SW 1271 (cell line): ENCODE measurements at places on chromosomes 13 and 19.

DNA sequence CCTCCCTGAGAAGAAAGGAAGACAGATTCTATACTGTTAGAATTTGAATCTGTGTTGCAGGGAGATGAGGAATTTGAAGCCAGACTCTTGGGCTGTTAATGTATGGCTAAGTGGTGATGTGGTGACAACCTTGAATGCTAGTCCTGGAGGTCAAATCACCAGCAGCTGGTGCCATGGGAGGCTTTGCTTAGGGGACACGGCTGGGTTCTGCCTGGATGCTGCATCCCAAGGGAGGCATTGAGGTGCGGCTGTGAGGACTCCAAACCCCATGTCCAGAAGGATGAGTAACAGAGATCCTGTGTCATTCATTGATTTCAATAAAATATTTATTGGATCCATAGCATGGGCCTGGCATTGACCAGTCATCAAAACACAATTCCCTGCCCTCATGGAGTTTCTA, 42.3 kb downstream of the RFX2 start:
- DNase-seq, result no peak

GRCh38 chr19:11111117-11111770, 22.0 kb downstream of the LDLR start:
- DNase-seq, result no peak

GRCh38 chr13:105984236-105984635, 551.2 kb downstream of the EFNB2 start:
- no peak for DNase-seq

DNA sequence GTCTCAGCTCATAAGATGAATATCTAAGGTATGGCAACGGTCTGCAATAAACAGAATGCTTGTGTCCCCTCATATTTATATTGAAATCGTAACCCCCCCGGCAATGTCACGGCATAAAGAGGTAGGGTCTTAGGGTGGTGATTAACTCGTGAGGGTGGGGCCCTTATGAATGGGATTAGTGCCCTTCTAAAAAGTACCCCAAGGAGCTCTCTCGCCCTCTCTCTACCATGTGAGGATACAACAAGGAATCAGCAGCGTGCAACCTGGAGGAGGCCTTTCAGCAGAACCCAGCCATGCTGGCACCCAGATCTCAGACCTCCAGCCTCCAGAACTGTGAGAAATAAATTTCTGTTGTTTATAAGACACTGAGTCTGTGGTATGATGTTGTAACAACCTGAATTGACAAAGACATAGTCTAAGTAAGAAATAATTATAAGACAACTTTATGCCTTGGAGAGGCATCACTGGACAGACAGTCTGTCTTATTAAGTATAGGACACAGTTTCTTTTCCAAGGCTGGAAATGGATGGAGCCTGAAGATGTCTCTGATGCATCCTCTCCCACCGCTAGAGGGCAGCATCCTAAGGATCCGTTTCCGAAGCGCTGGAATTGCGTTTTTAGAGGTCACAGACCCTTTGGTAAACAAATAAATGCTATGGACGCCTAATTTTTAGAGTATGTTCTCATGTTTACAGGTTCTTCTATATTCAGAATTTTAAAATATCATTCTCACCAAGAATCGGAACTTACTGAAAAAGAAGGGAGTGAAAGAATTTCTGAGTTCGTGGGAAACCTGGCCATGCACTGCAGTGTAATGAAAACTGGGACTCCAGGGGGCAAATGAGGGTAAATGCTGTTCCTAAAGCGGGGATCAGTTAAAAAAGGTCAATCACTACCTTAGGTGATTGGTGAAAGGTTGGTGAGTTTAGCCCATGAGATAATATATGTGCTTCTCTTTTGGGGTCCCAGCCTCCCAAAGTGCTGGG, 13.3 kb upstream of the LEUTX start:
- DNase-seq, result no peak

DNA sequence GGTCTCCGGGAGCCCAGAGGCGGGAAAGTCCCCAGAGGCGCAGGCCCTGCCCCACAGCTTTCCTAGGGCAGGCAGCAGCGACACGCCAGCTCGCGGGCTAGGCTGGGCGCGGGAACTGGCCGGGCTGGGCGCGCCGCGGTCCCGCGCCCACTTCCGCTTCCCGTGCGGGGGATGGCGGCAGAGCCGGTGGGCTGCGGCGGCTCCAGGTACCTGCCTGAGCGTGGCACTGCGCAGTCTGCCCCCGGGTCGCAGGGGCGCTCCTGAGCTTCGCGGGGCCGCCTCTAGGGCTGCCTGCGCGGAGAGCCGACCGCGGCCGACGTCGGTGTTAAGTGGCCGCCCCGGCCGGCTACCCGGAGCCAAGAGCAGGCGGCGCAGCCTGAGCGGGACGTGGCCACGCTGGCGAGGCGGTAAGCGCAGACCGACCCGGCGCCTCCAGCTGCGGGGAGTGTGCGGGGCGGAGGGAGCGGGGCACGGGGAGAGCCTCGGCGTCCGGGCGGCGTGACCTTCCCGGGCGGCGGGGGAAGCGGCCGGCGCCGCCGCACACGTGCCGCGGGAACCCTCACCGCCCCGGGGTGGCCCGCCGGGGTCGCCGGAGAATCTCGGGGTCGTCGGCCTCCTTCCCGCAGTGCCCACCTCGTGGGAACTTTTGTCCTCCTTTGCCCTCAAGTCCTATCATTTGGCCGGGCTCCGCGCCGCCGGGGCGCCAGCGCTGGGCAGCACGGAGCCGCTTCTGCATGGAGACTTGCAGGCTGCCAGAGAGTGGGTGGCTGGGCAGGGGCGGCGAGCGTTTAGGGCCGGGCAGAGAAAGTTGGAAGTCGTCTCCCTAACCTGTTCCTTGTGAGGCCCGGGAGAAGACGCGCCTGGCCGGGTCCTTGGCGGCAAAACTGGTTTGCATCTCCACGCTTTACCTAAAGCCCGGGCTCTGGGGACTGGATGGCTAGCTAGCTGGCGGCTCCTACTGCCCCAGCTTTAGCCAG, 31.4 kb upstream of the MPHOSPH8 start:
- no peak for DNase-seq

DNA sequence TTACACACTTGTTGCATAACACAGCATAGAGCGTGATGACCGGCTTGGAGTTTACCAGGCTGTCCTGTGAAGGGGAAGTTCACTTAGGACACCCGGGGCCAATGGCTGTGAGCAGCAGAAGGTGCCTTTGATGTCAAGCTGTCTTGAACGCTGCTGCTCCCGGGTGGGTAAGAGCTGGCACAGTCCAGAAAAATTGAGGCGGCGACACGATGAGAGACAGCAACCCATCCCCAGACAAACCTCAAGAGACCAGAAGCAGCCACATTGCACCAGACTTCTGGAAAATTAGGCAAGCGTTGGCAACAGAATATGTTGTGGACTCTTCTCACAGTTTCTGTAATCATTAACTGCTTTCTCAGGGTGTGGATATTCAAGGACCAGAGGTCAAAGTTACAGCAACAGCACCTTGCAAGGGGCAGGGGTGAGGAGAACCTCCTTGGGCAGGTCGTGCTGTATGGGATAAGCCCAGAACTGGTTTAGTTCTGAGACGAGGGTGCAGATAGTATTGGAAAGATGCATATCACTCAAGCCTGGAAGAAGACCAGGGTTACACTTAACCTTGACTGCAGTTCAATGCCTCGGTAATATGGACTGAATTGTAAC, 10.1 kb downstream of the NFILZ start:
- DNase-seq, result no peak

DNA sequence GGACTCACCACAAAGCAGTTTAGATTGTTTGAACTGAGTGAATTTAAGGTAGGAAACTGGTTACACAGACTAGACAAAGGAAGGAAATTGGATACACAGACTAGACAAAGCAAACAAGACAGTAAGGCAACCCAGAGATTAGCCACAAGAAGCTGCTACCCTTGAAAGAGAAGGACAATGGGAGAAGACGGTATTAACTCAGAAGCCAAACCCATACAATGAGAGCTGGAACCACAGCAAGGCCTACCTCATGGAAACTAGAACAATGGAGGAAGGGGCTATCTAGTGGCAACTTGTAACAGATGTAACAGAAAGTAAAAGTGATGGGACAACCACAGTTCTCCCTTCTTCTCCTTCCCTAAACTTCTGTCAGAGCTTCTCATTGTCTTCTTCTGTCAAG, 410.9 kb upstream of the SPRY2 start:
- no peak for DNase-seq

DNA sequence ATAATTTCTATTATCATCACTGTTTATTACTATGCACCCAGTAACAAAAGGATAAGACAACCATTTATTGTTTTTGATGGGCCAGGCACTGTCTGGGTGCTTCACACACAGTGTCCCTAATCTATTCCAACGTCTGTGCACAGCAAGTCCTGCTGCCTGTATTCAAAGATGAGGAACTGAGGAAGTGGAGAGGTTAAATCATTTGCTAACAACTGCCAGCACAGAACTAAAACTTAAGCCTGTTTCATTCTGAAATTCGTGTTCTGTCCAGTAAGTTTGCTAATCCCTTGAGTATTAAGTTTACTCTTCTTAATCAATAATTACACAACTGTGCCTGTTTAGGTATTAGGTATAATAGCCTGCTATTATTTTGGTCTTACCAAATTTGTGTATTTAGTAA, 41.9 kb downstream of the TEX26 start:
- no peak for DNase-seq

DNA sequence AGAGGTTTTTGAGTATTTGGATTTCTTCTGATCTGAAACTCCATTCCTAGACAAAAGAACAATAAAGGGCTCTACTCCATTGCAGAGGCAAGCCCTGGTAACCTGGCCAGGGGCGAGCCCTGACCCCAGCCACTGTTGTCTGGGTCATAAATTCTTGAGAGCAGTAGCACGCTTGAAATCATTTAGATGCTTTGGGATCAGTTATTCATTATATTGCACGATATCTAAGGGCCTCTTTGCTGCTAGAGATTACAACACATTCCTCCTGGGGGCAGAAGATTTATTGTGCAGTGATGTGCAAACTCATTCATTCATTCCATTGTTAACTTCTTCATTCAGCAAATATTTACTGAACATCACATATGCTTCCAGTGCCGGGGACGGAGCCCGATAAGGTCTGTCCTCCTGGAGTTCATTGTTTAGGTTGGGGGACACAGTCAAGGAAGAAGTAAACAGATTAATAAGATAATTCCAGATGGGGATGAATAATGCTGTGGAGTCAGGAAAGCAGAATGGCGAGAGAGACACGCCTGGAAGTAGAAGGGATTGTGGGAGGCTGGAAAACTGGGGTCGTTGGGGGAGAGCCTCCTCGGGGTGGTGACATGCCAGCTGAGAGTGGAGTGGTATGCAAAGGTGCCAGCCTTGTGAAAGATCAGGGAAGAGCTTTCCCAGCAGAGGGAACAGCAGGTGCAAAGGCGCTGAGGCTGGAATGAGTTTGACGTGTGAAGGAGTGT, 34.9 kb downstream of the SIPA1L3 start:
- DNase-seq, result no peak

DNA sequence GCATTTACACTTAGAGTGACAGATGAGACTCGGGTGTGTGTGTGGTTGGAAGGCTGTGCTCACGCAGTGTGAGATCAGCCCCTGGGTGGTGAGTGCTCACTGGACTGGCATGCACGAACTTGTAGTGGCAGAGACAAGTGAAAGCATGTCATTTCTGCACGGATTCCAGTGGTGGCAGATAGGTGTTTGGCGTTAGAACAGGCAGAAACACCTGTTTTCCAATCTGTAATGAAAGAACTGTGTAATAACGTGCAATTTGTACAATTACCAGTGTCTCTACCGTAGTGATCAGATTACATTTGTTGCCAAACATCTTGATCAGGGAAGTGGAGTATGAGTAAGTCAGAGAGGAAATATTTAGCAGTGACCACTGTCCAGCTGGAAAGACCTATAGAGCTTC, 8.2 kb downstream of the LAMP1 start:
- DNase-seq, result no peak

DNA sequence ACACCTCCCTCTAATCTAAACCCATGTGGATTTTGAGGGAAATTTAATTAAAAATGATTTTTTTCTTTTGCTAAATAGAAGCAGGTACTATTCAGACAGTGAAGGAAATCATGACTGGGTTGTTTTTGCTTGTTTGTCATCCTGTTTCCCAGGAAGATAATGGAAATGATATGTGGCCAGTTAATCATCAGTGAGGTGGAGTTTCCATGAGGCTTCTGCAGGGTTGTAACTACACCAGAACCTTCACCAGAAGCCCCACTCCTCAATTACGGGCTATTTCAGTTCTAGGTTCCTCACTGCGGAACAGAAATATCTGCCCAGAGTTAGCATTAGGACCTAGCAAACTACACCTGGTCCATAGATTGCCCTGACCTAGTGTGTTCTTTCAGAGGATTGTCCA, 394.0 kb downstream of the DLEU7 start:
- DNase-seq, result no peak

DNA sequence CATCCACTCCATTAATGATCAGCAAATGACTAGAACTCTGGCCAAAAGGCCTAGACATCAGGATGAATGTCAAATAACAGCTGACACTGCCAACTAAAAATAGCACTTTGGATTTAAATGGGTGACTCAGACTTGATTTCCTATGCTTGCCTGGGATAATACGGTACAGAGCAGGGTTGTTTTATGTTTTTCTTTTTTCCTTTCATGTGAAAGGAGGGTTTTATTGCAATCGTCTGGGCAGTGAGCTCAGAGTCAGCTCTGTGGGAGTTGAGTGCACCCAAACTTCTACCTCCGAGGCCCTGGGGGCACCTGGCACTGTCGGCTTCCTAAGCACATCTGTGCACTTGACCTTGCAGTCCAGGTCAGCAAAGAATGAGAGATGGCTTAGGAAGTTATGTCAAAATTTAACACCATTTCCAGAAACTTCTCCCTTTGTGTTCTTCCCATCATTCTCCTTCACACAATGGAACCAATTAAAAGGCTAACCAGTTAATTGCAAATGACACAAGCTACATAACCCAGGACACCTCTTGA, 134.1 kb downstream of the LACC1 start:
- DNase-seq, result no peak

DNA sequence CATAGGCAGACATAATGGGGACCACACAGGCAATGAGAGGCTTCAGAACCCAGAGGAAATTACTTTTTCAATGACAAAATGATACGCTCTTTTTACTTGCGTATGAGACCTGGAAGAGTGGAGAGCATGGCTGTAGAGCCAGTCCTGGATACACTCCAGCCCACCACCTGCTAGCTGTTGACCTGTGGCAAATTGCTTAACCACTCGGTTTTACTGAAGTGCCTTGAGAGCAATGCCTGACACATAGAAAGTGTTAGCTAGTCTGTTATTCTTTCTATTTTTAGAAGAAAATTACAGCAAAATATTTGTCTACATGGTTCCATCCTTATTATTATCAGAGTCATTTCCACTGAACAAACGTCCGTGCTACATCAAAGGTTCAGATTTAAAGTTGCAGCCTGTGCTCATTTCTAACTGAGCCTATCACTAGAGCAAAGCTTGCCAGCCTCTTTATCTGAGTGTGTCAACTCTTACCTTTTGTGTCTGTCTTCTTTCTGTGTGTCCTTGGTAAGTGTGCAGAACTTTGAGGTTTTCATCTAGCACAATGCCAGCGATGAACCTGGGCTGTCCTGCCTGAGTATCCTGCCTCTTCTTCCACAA, 9.6 kb upstream of the GPR183 start:
- no peak for DNase-seq

GRCh38 chr19:2853015-2853606, 11.8 kb downstream of the ZNF555 start:
- DNase-seq, result no peak

DNA sequence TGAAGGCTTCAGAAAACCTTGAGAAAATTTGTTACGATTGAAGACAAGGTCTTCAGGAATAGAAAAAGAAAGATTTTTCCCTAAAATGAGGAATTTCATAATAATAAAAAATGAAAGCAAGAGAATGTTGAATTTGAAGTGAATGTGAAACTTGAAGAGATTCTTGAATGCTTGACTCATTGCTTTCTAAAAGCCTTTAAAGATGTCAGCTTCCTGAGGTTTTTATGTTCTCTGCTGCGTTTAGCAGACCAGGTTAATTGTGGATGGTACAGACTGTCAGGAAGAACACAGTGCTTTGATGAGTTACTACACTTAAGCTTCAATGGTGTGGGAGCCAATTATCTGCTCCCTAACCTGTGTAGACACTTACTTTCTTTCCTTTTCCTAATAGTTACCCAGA, 96.3 kb upstream of the FNDC3A start:
- no peak for DNase-seq
